Airway epithelial cell (primary cell): ENCODE measurements at places on chromosomes 13 and 19. TPM values are rescaled to one million over a fixed set of nuclear protein-coding genes. Genes with fewer than 3 reads are reported as not detected.

TGFB1 gene
- total RNA-seq = 22.7 and 29.6 TPM in 2 replicates

IGFL1 gene
- total RNA-seq = 0.37 and 0.85 TPM in 2 replicates

IZUMO1 gene
- 0.28 TPM in 1 of 2 replicates, not detected in the other for total RNA-seq

KLK4 gene
- not detected in 2 replicates for total RNA-seq

ZNF254 gene
- total RNA-seq = 5.5 and 7.2 TPM in 2 replicates

PLK5 gene
- 0.05 TPM in 1 of 2 replicates, not detected in the other for total RNA-seq

TGFBR3L gene
- 2.6 and 10.2 TPM in 2 replicates for total RNA-seq

SLC39A3 gene
- total RNA-seq = 40.5 and 64.9 TPM in 2 replicates

ZNF460 gene
- 27.7 and 28.8 TPM in 2 replicates for total RNA-seq

ZNF69 gene
- total RNA-seq = 0.63 and 1.1 TPM in 2 replicates

SIAH3 gene
- total RNA-seq = not detected in 2 replicates

C19orf38 gene
- total RNA-seq = not detected in 2 replicates

MRPL54 gene
- total RNA-seq = 57.3 and 99.0 TPM in 2 replicates
